ENCODE measurements at places on chromosomes 4 and X.
A peak's percentile ranks its signal among the peaks of the same experiment; 100 is the strongest.

GRCh38 chrX:53223955-53224859 is 800 bp downstream of the KDM5C start:
- peak; percentile 52 for DNase-seq

- no peak for DNase-seq
Measured at GRCh38 chrX:7242613-7243012, 94.7 kb upstream of the PUDP start.

GRCh38 chrX:24002167-24002566 is 24.8 kb downstream of the KLHL15 start:
- DNase-seq: no peak

DNA sequence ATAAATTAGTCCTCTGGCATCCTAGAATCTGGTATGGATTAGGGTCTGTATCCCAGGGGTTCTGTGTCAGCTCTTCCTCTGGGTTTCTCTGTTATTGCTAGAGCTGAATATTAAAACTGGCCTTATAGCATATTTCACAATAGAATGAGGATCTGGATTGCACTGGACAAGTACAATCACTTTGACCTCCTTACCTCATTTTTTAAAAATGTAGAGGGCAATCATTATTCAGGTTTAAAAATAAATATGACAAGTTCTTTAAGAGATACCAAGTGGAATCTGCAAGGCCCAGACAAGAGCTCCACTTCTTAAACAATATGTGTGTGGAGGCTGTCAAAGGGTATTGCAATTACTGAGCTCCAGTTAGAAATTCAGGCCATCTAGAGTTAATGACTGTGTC is 1.4 kb downstream of the PALLD start:
- DNase-seq: no peak

DNA sequence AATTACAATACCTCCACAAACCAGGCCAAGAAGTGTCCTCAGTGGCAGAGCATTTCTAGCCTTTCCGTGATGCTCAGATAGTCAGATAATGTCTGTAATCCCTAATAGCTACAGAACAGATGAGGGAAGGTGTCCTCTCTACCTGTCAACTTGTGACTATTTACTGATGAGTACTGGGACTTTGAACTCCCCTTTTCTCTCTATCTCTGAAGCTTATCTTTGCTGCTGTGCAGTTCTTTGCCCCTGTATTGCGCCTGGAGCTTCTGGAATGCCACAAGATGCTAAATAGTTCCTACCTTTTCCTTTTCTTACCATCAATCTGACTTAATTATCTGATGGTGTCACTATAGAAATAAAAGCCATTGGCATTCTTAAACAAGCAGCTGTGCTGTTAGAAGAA is 30.5 kb downstream of the FGF2 start:
- DNase-seq: no peak

Measured in EH (cell line).